GM03348 (cell line): ENCODE measurements at places on chromosomes 3 and 15.
A peak's percentile ranks its signal among the peaks of the same experiment; 100 is the strongest.

- DNase-seq, result no peak
These were observed 49.7 kb upstream of the GPD1L start for GRCh38 chr3:32056559-32057290.

- DNase-seq, result peak; percentile 50
These were observed 41.6 kb upstream of the GALNT15 start for GRCh38 chr3:16132928-16133327.

GRCh38 chr3:97952280-97952679, 20.0 kb downstream of the RIOX2 start:
- peak; percentile 58 for DNase-seq

GRCh38 chr3:13653631-13654279, 104.8 kb downstream of the FBLN2 start:
- DNase-seq, result no peak

GRCh38 chr3:161770484-161771386, 274.1 kb downstream of the OTOL1 start:
- no peak for DNase-seq

DNA sequence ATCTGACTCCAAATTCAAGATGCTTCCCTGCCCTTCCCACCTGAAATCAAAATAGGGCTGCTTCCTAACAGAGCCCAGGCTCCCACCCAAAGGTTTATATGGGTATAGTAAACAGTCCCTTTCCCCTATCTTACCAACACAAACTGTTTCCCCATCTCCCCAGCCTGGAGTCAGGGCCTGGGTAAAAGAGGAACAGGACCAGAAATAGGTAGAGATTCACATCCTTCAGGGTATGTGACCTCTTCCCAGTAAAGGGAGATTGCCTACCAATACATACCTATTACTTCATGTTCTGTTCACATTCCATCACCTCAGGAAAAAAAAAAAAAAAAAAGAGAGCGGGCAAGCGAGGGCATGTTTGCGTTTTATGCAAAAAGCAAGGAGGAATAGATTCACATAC, 9.7 kb upstream of the SHF start:
- DNase-seq, result no peak

GRCh38 chr15:70629735-70630273, 133.6 kb downstream of the UACA start:
- no peak for DNase-seq

GRCh38 chr3:38576131-38576525, 73.4 kb downstream of the SCN5A start:
- DNase-seq, result no peak

DNA sequence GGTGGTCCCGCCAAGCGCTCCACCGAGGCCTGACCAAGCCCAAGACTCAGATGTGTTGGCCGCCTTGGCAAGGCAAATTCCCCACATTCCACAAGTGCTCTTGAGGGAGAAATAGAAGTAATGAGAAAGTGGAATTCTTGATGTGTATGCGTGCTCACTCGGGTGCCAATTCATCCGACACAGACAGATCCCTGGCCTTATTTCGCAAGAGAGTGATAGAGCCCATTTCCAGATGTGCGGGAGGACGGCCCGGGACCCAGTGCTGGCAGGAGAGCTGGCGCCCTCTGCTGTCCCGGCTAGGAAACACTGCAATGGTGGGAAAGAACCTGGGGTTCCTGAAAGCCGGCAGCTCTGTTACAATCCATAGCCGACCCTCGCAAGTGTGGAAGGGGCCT, 76.0 kb downstream of the HMG20A start:
- DNase-seq, result peak; percentile 93

- no peak for DNase-seq
These were observed 813.2 kb downstream of the AGBL1 start for GRCh38 chr15:86892774-86893449.

DNA sequence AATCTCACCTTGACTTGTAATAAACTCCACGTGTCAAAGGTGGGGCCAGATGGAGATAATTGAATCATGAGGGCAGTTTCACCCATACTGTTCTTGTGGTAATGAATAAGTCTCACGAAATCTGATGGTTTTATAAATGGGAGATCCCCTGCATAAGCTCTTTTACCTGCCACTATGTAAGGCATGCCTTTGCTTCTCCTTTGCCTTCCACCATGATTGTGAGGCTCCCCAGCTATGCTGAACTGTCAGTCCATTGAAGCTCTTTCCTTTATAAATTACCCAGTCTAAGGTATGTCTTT, 45.5 kb downstream of the SUCNR1 start:
- DNase-seq, result no peak

- peak; percentile 38 for DNase-seq
These were observed 38.0 kb downstream of the EDC3 start for GRCh38 chr15:74657846-74658245.

- DNase-seq, result no peak
These were observed 25.9 kb downstream of the TLE3 start for GRCh38 chr15:70071799-70072198.

- no peak for DNase-seq
These were observed 900.5 kb downstream of the EPHA3 start for GRCh38 chr3:90007778-90008499.

DNA sequence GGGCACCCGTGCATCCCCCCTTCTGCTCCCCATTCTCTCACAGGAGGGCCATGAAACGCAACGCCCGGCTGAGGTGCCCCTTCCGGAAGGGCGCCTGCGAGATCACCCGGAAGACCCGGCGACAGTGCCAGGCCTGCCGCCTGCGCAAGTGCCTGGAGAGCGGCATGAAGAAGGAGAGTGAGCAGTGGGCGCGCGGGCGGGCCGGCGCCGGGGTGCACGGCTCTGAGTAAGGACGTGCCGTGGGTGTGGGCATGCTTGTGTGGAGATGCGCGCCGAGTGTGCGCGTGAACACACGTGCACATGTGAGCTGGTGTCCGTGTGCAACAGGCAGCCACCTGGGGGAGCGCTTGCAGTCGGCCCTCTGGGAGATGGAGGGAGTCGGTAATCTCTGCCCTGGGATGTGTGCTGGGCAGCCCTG, 28.1 kb downstream of the NR1I2 start:
- peak; percentile 67 for DNase-seq

GRCh38 chr15:67556976-67557570, 14.6 kb downstream of the MAP2K5 start:
- no peak for DNase-seq

DNA sequence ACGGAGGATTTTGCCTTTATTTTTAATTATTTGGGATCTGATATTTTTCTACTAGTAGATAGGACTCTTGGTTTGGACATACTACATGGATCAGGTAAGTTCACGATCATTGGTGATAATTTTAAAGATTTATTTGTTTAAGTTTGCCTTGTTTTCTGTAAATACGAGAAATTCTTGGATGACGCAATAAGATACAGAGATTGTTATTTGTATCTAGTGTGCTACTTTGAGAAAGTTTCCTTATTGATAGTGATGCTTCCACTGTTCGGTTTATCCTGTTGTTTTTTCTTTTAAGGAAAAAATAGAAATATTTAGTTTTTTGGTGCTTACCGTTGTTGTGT, 577 bp downstream of the CHD2 start:
- no peak for DNase-seq

GRCh38 chr15:45307230-45307924, 55.3 kb downstream of the SLC28A2 start:
- peak; percentile 62 for DNase-seq

DNA sequence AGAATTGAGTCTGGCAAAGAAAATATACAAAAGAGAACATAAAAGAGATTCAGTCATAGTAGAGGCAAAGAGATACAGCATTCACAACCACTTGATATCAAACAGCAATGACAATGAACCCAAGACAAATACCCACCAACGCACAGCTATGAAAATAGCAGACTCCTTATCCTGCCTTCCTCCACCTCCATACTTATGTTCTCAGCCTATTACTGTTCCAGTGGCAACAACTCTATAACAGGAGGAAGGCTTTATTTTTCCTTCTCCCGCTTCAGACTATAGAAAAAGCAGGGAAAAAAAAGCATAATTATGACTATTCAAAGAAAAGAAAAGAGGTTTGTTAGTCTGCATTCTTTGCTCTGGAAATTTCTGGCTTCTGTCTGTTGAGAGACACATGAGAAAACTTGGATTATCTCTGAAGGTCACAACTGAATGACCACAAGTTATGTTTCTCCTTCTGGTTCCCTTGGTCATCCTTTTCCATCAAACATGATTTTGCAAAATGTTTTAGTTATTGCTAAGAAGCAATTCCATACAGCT, 81.2 kb upstream of the PLXND1 start:
- no peak for DNase-seq

GRCh38 chr3:10329495-10330015, 8.6 kb upstream of the SEC13 start:
- no peak for DNase-seq

DNA sequence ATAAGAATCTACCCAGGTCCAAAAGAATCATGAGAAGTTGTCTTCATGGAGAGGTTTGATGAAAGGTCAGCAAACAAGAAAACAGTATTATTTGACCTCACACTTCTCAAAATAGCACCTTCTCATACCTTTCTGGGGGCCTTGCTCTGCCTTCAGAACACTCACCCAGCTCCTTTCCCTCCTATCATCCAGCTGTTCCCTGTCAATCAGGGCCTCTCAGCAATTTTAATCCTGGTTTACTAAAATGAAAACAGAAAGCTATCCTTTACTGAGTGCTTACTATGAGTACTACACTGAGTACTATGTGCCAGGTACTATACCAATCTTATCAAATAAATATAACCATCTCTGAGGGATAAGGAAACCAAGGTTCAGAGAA, 138.6 kb downstream of the GAP43 start:
- no peak for DNase-seq

DNA sequence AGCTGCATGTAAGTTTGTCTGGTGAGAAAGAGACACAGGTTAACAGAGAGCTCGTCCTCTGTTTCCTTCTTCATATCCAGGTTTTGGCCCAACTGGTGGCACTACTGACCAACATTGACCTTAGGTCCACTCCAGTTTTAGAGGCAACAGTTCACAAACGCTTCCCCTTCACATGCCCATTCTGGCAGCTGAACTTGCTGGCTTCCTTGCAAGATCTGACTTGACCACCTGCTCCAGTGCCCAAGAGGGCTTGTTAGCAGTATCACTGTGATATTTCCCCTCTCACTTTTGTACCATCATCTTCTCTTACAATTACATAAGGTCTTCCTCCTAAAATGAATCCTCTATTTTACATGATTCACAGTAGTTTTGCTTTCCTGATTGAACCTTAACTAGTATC, 71.3 kb downstream of the CNTN6 start:
- no peak for DNase-seq

- no peak for DNase-seq
These were observed 296.6 kb downstream of the TIGIT start for GRCh38 chr3:114590309-114591047.

DNA sequence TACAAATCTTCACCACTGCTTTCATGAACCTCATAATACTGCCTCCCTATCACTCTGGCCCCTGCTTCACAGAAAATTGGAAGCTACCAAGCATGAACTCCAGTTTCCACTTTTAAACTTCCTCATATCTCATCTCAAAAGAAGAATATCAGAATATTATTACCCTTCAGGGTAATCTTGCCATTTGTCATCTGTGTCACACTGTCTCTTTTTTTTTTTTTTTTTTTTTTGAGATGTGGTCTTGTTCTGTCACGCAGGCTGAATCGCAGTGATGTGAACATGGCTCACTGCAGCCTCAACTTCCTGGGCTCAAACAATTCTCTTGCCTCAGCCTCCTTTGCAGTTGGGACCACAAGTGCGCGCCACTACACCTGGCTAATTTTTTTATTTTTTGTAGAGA, 80.4 kb upstream of the TCF12 start:
- DNase-seq, result no peak

- no peak for DNase-seq
These were observed 9.9 kb upstream of the VILL start for GRCh38 chr3:37980462-37981347.

GRCh38 chr3:39850716-39851032, 41.3 kb downstream of the MYRIP start:
- no peak for DNase-seq

DNA sequence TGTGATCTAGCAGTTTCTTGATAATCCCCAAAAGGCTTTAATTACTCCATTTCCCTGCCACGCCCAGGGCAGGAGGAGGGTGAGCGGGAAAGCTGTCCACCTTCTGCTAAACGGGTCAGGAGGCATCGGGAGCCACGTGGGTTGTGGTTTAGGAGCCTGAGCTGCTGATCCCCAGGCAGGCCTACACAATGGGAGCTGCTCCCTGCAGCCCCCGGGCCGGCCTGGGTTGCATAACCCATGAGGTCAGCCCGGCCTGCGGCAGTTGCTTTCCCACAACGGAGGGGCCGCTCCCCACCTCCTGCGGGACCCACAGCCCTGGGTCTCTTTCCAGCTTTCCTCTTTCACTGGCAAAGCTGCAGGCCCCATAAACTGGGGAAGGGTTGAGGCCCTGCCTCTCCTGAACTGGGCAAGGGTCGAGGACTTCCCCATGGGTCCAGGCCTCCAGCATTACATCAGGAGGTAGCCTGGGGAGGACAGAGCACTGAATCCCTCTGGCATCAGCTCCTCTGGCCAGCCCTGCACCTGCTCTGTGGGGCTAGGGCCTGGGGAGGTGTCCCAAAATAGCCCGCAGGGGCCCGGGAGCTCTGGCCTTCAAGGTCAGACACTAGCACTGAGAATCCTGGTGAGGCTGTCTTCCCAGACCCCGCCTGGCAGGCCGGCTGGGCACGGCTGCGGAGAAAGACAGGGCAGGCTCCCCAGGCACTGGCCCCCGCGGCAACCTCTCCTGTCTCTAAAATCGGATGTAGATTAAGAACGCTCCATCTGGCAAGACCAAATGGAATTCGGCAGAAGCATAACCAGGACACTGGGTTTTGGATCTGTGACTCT, 47.3 kb downstream of the ZDHHC19 start:
- no peak for DNase-seq

DNA sequence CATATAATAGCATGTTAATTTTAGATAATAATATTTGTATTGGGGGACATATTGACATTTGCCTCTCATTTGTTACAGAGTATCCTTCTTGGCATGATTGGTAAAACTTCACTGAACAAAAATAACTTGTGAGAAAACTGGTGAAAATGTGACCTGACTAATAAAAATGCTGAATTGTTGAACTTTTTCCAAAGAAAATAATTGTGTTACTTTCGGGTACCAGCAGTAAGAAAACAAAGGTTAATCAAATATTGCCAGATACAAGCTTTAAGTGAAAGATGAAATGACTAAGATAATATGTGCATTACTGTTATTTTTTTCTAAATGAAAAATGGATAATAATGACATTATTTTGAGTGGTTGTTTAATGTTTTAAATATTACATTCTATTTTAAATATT, 15.2 kb downstream of the SLC12A1 start:
- DNase-seq, result no peak
